ENCODE measurements at places on chromosomes 1 and 21. TPM values are rescaled to one million over a fixed set of nuclear protein-coding genes. Genes with fewer than 3 reads are reported as not detected.

KCNJ6 gene
- 1.1 TPM for polyA plus RNA-seq

SPATC1L gene
- polyA plus RNA-seq, result 8.2 TPM

PLPPR4 gene
- polyA plus RNA-seq, result 8.8 TPM

DNA sequence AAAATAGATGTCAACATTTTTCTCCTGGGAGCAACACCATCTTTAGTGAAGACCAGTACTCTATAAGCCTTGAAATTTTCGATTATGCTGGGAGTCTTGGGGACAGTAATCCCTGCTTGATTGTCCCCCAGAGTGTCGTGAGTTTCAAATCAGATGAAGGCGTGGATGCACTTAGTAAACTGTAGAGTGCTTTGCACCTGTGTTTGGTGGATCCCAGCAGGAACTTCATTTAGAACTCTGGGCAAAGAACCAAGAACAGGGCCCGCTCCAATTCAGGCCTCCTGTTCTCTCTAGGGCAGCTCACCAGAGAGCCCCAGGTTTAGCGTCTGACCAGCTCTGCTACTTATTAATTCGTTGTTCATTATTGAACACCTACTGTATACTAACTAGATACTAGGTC lies 1.5 kb downstream of the GPX7 start:
- DNase-seq, result no peak

DNA sequence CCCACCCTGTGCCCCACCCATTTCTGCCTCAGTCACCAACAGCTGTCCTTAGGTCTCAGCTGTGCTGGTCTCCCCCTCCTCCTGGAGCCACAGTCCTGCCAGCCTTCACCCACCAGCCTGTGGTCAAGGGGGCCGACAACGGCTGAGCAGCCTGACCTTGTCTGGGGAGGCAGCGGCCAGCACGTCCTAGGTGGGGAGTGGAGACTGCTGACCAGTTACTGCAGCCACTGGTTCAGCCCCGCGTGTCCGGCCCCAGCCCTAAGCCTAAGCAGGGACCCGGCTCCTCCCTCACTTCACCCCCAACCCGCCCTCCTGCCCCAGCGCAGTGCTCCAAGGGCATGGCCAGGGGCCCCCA lies 79.2 kb downstream of the MORN1 start:
- DNase-seq, result no peak

GRCh38 chr1:217953330-217953729 lies 322.2 kb downstream of the SPATA17 start:
- no peak for DNase-seq

- no peak for DNase-seq
Observed at GRCh38 chr1:58432851-58433668, 113.5 kb downstream of the OMA1 start.

All from hindlimb muscle (tissue), 1 donor.